ENCODE measurements at places on chromosomes 7 and 10. TPM values are rescaled to one million over a fixed set of nuclear protein-coding genes. Genes with fewer than 3 reads are reported as not detected.

DNA sequence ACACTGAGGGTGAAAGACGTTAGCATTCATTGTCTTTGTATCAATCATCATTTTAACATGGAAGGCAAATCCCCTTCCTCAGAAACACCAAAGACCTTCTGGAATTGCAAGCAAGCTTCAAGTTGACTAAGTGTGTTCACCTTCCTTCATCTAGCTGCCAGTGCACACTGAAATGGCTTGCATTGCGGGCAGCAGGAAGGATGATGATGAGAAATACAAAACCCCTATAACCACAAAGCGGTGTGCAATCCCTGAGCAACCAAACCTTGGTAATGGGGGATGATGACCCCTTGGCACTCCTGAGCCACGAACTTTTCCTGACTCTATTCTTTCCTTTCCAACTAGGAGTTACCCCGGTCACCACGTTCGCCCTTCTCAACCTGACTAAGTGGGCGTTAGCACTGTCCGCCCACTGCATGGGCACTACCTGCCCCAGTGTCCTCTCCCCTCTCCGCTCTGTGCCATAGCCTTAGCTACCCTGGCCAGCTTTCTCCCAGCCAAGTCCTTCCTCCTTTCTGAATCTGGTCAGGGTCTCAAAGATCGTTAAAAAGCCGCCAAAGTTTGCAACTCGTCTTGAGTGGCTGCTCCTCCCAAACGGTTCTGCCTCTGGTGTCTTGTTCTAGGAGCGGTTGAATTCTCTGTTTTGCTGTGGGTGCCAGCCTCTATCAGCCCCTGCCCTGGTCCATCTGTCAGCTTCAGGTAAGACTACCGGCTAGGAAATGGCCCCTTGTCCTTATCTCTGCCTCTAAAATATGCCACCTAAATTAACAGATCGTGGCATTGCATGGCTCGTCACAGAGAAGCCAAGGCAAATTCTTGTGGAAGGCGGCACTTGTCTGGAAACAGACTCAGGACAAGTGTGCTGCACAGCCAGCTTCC is 586 bp upstream of the AOC1 start:
- DNase-seq, result peak; percentile 31

DNA sequence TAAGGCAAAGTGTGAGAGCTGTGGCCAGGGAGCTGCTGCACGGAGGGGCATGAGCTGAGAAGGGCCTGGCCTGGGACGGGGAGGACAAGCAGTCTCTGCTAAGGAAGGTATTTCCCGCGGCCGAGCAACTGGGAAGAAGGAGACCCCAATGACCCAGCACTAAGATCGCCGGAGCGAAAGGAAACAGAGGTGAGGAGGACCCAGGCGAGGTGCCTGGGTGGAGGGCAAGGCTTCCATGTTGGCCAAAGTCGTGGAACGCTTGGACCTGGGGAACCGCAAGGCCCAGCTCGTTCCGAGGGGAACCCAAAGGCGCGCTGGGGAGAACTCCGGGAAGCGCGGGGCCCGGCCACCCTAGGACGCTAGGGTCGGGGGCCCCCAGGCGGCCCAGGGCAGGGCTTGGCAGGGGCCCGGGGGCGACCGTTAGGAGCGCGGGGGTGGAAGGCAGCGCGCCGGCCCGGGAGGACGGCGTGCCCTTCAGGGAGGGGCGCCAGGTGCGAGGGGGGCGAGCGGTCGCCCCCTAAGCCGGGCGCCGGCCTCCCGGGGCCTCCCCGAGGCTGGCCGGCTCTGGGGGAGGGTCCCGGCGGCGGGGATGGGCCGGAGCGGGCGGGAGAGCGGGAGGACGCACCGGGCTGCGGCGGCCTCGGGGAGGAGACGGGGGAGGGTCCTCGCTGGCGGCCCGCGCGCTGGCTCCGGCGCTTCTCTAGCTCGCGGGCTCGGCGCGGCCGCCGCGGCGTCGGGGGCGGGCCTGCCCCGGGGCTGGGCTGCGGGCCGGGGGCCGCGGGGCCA is 545 bp downstream of the GIGYF1 start:
- DNase-seq, result no peak

DNA sequence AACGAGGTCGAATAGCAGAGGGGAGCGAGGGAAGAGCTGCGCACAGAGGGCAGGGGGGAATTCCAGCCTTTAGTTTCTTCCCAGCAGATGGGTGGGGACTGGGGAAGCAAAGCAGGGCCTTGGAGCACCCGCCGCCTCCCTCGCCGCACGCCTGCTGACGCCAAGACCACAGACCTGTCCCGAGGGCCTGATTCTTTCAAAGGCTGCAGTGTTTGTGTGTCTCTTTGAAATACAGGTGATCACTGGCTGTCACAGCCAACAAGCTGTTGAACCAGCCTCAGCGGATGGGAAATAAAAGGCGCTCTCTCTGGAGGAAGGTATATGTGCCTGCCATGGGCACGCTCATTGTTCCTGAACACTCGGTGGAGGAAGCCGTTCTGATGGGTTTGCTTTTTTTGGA is 119.3 kb downstream of the FAM53B start:
- no peak for DNase-seq

GRCh38 chr10:129207297-129207696 is 259.7 kb upstream of the MGMT start:
- DNase-seq, result no peak

DNA sequence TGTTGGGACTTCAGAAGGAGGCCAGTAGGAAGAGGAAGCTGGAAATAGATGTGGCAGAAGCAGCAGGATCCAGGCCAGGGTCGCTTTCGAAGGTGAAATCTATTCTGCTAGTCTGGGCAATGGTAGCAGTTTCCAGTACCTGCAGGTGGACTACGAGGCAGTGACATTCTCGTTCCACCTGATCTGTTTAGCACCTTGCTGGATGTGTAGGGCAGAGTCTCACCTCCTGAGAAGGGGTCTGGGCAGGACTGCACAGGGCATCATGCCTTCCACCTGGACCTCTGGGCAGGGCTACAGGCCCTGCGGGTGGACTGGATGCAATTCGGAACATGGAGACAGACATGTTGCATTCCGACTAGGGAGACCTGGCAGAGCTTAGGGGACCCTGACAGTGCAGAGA is 254.8 kb upstream of the ZNF32 start:
- no peak for DNase-seq

DNA sequence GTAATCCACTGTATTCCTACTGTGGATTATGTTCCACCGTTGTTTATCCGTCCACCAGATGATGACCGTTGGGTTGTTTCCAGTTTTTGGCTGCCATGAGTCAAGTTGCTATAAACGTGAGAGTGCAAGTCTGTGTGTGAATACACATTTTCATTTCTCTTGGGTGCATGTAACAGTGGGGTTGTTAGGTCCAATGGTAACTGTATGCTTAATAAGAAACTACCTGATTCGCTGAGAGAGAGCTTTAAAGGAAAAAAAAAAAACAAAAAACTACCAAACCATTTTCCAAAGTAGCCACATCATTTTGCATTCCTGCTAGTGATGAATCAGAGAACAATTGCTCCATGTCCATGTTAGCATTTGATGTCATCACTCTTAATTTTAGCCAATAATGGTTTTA is 15.9 kb downstream of the UBN2 start:
- no peak for DNase-seq

The AGAP4 gene
- total RNA-seq, result 20.7 TPM

The COL17A1 gene
- total RNA-seq, result not detected

DNA sequence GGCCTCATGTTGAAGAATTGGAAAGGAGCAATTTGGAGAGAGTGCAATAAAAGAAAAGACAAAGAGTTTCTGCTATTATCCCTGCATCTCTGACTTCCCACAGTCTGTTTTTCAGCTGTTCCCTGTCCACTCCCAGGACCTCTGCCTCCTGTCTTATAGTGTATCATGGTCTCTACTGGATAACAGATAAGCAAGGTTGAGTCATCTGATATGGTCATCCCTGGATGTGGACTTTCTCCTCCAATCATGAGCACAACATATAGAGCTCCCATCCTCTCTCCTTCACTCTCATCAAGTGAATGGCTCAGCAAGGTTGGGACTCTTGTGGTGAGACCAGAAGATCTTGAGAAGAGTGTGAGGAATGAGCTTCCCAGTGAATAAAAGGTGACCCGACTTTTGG is 123.1 kb downstream of the PLCE1 start:
- DNase-seq, result no peak

The ZNF25 gene
- 7.1 TPM for total RNA-seq

DNA sequence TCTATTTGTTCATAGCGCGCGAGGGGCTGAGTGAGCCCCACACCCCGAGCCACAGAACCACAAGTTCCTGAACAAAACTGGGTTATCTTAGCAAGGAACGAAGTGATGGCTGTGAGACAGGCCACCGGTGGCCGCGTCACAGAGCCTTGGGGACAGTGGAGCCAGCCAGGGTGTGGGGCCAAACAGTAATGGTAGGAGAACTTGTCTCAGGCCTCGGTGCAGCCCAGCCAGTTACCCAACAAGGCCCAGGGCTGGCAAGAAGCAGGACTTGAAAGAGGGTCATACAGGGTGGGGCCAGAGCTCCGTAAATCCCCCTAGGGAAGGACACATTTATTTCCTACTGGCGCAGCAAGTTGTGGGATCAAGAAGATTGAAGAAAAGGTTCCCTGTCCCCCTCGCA is 39.4 kb upstream of the TNS3 start:
- no peak for DNase-seq

- DNase-seq, result no peak
Observed at GRCh38 chr10:16795410-16796073, 21.7 kb downstream of the RSU1 start.

The TCF7L2 gene
- total RNA-seq, result 1.4 TPM

DNA sequence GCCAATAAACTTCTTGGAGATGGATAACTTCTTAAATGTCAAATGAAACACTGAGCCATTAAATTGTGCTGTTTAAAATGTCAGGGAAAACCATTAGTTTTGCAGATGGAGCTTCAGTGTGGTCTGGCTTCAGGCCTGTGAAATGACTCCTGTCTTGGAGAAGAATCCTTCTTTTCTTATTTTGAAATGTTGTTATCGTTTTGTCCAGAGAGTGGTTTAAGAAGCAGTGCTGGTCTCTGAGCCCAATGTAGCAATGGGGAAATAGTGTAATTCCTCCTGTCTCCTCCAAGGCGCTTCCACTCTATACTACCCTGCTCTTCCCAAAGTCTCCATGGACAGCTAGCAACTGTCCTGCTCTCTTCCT is 177.6 kb downstream of the REEP3 start:
- no peak for DNase-seq

GRCh38 chr10:110724116-110724921 is 80.2 kb downstream of the RBM20 start:
- DNase-seq, result no peak

The TACC2 gene
- not detected for total RNA-seq

DNA sequence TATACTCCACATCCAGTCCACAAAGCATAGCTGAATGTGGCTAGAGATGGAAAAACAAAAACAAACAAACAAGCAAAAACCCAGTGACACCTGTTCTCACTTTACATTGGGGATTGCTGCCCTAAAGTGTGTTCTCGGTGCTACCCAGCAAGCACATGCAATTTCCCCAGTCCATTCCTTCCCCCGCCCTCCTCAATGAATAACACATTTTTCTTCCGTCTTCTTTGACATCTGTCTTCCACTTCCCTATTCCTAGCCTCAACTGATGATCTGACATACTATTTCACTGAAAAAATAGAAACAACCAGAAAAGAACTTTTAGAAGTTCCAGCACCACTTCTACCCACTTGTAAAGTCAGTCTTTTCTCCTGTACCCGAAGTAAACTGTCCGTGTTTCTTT is 147.1 kb downstream of the MALRD1 start:
- no peak for DNase-seq

GRCh38 chr7:50393076-50393475 is 57.1 kb downstream of the FIGNL1 start:
- DNase-seq, result peak; percentile 65

The HHEX gene
- total RNA-seq, result not detected

DNA sequence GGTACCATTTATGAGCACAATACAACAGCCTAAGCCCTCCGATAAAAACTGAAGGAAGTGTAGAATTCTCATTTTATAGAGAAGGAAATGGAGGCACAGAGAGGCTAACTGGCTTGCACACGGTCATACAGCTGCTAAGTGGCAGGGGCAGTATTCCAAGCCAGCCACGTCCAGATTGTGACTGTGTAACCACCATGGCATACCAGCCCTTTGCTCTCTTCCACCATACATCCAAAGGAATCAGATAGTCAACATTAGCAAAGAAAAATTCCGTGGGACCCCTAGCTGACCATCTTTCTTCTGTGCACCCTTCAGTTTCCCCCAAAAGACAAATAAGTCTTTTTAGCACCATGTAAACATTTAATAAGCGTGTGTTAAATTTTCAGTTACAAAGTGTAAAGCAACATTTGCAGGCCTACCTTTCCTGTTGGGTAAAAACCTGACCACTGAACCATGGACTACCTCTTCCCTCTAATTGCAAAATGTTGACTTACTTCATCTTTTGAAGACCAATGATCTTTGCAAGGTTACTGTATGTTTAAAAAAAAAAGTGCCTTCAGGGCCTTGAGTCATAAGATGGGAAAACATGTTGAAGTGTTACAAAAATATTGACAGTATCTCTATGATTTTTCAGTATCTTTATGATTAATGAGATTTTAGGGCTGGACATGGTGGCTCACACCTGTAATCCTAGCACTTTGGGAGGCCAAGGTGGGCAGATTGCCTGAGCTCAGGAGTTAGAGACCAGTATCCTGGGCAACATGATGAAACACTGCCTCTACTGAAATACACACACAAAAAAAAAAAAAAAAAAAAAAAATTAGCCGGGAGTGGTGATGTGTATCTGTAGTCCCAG is 24.3 kb upstream of the PDZD8 start:
- no peak for DNase-seq

GRCh38 chr7:48096273-48096672 is 7.2 kb downstream of the UPP1 start:
- peak; percentile 68 for DNase-seq

DNA sequence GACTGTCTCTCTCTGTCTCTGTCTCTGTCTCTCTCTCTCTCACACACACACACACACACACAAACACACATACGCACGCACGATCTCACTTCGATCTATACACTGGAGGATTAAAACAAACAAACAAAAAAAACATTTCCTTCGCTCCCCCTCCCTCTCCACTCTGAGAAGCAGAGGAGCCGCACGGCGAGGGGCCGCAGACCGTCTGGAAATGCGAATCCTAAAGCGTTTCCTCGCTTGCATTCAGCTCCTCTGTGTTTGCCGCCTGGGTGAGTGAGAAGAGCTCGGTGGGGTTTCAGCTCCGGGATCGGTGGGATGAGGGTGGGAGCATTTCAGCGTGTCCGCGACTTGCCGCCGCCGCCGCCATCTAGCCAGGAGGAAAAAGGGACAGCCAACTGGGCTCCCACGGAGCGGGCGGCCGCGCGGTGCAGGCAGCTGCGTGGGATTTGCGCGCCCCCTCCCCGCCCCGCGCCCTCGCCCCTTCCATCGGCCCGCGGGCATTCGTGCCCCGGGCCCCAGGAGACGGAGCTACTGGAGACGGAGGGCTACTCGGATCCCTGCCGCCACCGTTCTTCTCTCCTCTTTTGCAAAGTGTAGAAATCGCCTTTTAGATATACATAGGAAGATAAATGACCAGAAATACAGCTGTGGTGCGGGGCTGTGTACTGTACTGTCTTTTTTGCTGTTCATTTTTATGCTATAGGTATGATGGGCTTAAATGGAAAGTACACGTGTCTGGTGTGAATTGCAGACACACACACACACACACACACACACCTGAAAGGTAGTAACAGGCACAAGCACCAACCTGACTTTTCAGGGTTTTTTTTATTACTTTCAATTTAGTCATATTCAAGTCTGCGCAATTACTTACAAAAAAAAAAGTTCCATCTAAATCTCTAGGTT is 581 bp downstream of the PTPRZ1 start:
- DNase-seq, result no peak

GRCh38 chr7:50808282-50808888 is 25.7 kb upstream of the GRB10 start:
- no peak for DNase-seq

The MYL10 gene
- total RNA-seq, result not detected

GRCh38 chr7:908159-908581 is 31.8 kb downstream of the GET4 start:
- DNase-seq, result no peak

The TAS2R3 gene
- 0.75 TPM for total RNA-seq

GRCh38 chr7:95261895-95262415 is 62.4 kb downstream of the PON1 start:
- no peak for DNase-seq

All from activated CD8-positive, alpha-beta memory T cell treated with anti-CD3 and anti-CD28 coated beads, Interleukin-2, amount 10 ng/mL, durations not matched to agents 7 days and 5 days (primary cell).